ENCODE measurements at places on chromosomes 3 and 15.

GRCh38 chr15:33322091-33322490, 11.3 kb downstream of the RYR3 start:
- no peak for DNase-seq

DNA sequence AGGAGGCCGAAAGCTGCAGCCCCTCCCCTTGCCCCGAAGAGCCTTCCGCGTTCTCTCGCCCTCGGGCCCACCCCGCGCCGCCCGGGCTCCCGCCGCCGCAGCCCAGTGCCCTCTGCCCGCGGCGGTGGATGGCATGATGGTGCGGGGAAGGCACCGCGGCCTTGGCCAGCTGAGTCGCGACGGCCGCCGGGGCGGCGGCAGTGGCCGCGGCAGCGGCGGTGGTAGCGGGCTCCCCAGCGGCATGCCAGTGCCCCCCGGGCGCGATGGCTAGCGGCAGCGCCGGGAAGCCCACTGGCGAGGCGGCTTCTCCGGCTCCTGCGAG, 1.2 kb downstream of the TLNRD1 start:
- no peak for DNase-seq

DNA sequence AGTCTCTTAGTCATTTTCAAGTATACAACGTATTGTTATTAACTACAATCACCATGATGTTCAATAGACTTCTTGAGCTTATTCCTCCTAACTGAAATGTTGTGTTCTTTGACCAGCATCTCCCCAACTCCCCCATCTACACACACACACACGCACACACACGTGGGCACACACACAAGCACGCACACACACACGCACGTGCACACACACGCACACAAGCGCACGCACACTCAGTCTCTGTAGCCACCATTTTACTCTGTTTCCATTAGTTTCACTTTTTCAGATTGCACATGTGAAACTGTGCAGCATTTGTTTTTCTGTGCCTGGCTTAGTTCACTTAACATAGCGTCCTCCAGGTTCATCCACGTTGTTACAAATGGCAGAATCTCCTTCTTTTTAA, 247.0 kb downstream of the XXYLT1 start:
- no peak for DNase-seq

DNA sequence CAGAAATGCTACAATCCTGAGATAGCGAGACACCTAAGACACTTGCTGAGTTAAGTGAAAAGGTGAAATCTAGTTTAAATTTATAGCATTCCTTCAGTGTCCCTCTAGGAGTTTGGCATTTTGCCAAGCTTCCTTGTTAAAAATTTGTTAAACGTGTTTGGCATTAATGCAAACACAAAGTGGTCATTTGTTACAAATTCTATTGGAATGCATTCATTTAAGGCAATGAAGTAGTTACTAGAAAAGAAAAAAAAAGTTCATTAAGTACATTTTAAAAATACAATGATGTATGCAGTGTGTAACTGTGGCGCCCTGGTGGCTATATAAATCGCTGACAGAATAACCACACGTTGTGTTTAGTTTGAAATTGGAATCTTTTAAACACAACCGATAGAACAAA, 31.3 kb upstream of the WNT5A start:
- DNase-seq = no peak

DNA sequence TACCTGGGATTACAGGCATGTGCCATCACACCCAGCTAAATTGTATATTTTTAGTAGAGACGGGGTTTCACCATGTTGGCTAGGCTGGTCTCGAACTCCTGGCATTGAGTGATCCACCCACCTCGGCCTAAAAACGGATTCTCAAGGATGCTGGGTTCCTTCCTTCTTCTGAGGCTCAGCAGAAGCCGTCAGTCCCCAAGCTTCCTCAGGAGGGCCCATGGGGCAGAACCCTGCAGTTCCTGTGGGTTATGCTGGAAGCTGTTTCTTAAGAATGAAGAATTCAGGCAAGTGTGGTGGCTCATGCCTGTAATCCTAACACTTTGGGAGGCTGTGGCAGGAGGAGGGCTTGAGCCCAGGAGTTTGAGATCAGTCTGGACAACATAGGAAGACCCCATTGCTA, 29.0 kb upstream of the ZNF710 start:
- no peak for DNase-seq

DNA sequence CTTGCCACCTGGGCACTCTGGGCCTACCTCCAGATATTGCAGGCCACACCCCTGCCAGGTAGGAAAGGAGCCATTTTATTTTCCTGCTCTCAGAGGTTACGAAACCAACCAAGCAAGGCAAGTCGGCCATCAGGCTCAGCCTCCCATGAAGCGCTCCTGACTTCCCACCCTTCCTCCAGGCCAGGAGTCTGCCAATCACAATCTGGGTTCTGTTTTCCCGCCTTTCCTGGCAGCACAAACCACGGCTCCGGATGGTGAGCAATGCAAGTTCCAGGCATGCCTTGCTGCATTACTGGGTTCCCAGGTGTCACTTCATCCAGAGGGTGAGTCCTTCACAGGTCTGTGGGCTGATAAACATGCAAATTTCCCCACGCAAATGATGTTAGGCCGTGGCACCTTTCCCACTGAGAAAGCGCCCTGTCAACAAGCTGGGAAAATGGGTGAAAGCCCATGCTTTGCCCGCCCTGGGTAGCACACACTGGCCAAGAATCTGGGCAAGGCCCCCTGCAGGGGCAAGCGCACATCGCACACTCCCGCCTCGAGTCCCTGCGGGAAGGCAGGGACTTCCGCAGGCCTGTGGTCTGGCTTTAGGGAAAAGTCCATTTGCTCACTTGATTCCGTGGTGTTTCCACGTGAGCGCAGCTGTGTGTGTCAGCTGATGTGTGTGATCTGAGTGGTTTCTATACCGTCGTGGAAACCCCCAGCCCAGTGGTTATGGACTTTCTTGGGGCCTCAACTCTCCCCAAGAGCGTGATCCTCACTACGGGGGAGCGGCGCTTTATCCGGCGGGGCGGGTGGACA, 61.6 kb upstream of the RYK start:
- DNase-seq = no peak

DNA sequence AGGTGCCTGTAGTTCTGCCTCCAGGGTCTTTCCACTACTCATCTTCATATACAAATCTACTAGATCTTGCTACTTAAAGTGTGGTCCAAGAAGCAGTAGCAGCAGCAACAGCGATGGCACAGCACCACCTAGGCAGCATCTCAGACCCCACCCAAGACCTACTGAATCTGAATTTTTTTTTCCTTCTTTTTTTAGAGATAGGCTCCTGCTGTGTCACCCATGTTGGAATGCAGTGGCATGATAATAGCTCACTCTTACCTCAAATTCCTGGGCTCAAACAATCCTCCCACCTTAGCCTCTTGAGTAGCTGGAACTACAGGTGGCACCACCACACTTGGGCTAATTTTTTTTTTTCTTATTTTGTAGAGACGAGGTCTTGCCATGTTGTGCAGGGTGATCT, 346.7 kb upstream of the TGFBR2 start:
- DNase-seq = no peak

DNA sequence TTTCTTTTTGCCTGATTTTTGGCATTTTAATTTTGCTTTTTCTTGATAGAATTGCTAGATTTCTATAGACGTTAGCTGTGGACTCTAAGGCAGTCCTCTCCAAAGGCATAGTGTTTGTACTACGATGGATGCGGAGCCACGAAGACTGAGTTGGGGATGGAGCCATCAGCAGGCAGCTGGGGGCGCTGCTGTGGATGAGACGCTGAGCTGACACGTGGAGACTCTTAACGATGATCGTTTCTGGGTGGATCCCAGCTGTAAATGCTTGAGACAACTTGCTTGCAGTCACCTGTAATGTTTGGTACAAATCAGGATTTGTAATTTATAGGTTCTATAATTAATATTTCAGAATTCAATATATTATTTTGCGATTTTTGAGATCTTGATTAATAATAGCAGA, 13.3 kb upstream of the PPP1R2 start:
- DNase-seq = no peak

DNA sequence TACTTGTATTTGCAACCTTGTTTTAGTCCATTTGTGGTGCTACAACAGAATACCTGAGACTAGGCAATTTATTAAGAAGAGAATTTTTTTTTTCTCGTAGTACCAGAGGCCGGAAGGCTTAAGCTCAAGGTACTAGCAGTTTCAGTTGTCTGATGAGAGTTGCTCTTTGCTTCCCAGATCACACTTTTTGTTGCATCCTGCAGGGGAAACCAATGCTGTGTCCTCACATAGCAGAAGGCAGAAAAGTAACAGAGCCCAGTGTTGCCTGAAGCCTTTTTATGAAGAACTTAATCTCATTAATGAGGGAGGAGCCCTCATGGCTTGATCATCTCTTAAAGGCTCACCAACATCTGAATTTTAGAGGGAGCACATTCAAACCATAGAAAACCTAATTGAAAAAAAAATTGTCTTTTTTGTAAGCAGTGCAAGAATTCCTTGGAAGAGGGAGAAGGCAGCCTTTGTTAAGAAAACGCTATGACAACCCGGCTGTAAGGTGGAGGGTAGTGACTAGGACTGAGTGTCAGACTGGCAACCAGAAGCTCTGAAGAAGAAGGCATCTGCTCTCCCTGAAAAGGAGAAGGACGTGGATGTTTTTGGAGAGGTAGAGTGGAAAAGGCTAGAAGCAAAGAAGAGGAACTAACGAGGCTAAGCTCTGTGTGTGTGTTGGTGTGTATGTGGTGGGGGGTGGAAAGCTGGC, 1245.3 kb downstream of the ROBO2 start:
- no peak for DNase-seq

GRCh38 chr15:60313906-60314305, 83.9 kb downstream of the ANXA2 start:
- no peak for DNase-seq
